ENCODE measurements at places on chromosomes 1 and 21. TPM values are rescaled to one million over a fixed set of nuclear protein-coding genes. Genes with fewer than 3 reads are reported as not detected.

Gene CFAP141
- 0.50 TPM for total RNA-seq

Gene ZNF593OS
- not detected for total RNA-seq

Gene TAS1R1
- not detected for total RNA-seq

Gene ARHGEF16
- total RNA-seq = not detected

Gene NEGR1
- not detected for total RNA-seq

Gene DNASE2B
- not detected for total RNA-seq

Gene DPT
- total RNA-seq = not detected

Gene SLC5A9
- total RNA-seq = not detected

Gene PGLYRP3
- total RNA-seq = not detected

Gene CPTP
- total RNA-seq = 20.0 TPM

Gene PSMD4
- 192 TPM for total RNA-seq

Gene PAFAH2
- total RNA-seq = 12.4 TPM

Gene MTARC2
- total RNA-seq = not detected

Gene DYRK3
- total RNA-seq = 7.9 TPM

Gene SH2D1B
- total RNA-seq = not detected

Gene C1QTNF12
- 2.9 TPM for total RNA-seq

Gene FCAMR
- 0.07 TPM for total RNA-seq

Gene HCN3
- 2.9 TPM for total RNA-seq

Gene MAGI3
- 5.9 TPM for total RNA-seq

Gene DEPDC1
- total RNA-seq = 24.5 TPM

Gene RNF186
- not detected for total RNA-seq

Gene AMY2A
- not detected for total RNA-seq

Data from T-helper 2 cell treated with Interferon-gamma antibody and Interleukin-4, amounts not matched to agents 100 ng/mL and 5 ng/mL, for 36 hours (primary cell).